ENCODE measurements at places on chromosomes 12 and 14.

- no peak for DNase-seq
Observed at GRCh38 chr14:51912112-51912786, 51.8 kb downstream of the GNG2 start.

DNA sequence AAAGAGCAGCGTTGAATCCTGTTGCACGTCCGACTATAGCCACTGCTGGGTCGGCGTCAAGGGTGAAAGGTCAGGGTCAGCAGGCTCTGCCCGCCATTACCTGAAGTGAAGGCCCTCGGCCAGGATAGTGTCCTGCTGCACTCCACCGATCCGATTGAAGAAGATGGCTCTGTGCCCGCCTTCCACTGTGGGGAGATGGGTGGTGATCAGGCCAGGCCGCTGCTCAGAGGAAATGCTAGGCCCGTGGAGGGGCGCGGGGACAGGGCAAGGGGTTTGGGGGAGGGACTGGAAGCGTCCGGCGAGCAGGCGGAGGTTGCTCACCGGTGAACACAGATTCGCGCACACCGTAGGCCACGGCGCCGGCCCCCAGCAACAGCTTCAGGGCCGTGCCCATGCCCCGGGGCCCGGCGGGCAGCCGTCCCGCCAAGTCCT is 352 bp downstream of the PHB2 start:
- no peak for DNase-seq

DNA sequence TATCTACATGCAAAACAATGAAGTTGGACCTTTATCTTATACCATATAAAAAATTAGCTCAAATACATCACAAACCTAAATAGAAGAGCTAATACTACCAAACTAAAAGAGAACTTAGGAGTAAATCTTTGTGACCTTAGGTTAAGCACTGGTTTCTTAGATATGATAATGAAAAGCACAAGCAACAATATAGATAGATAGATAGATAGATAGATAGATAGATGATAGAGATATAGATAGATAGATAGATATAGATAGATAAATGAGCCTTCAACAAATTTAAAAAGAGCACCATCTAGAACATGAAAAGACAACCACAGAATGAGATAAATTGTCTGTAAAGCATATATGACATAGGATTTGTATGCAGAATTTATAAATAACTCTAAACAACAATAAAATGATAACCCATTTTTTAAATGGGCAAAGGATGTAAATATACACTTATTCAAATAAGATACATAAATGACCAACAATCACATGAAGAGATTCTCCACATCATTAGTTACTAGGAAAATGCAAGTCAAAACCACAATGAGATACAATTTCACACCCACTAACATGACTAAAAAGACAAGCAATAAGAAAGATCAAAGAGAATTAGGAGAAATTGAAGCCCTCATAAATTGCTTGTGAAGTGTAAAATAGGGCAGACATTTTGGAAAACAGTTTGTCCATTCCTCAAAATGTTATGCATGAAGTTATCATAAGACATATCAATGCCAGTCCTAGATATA is 293.7 kb downstream of the BTG1 start:
- DNase-seq, result no peak

DNA sequence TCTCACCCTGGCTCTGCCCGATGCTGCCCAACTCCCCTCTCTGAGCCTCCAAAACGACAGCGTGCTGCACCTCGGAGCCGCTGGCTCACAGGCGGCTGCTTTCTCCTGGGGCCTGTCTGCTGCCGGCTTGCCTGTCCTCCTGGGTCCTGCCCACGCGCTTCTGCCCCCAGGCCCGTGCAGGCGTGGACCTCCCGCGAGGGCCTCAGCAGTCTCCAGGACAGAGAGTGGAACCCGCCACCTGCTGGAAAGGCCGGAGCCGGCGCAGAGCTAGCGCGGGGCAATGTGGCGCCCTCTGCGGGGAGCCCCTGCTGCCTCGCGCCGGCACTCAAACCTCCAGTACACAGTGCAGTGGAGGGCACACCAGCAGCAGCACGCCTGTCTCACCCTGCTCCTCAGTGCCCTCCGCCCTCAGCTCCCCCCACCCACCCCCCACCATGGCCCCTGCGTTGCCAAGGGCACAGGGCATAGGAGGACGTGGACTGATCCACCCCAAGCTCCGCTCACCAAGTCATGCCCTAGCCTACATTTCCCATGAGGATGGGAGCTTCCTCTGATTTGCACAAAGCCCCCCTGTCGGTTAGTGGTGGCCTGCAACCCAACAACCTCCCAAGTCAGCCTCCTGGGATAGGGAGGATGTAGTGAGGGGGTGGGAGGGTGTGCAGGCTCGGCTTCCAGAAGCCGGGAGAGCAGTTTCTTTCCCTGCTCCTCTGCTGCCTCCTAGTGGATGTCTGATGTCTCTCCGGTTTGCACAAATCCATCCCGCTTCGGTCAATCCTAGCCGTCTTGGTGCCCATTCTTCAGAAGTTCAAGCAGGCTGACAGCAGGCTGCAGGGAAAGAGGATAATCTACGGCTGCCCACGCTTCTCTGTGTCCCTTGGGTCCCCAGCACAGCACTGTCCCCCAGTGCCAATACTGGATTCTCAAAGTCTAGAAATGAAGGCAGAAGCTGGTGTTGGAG is 25.2 kb downstream of the KRT8 start:
- peak; percentile 90 for DNase-seq

DNA sequence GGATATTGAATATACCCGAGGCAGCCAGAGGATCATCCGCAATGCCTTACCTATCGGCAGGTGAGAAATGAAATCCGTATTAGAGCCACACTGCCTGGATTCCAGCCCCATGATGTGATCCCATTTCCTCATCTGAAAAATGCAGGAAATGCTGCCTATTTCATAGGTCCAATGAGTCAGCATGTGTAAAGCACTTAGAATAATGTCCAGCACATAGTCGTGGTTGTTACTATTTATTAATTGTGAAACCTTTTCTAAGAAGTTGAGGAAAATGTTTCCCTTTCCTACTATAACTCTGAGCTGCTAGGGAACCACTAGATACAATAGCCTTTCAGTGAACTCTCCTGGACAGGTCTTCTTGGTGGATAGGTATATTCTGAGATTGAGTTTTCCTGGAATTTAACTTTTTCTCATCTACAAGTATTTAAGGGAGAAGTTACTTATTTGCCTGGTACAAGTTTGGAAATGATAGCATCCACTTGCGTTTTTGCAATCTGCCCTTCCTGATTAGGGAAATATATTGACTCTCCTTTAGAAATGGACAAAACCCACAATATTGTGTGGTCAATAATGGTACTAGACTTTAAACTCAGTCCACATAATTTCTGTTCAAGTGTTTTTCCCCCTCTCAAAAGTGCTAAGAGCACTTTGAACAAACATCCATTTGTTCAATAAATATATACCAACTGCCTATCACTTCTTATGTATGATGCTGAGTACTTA is 12.2 kb downstream of the POLR3B start:
- no peak for DNase-seq

DNA sequence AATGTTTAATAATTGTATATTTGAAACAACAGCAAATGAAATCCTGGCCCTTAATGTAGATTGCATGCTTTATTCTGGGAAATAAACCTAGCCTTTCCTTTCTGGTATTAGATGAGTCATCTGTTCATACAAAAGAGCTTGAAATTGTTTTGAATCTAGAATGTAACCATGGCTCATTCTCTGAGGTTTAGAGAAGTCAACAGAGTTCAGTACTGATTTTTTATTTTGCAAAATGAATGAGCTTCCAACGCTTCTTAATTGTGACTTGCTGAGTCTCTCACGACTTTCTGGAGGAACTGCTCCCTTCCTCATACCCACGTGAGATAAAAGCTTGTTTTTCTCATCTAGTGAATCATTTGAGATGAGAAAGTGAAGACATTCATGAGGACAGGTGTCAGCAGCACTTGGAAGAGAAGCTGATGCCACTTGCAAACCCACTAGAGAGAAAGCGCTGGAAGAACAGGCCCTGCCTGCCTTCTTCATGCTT is 509.6 kb downstream of the VRK1 start:
- no peak for DNase-seq

DNA sequence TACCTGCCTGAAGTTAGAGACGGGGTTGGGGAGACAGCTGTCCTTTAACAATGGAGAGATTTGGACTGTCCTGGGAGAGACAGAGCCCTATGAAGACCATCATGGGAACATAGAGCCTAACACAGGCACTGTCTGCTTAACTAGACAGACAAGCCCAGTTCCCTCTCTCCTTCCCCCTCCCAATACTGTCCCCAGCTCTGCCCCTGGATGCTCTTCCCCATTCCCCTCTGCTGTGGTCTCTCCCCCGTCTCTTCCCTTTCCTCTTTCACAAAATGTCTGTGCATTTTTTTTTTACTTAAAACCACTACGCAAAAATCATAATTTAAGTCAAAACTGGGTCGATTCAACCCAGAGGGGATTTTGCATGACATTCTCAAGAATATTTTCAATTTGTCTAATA is 232.9 kb downstream of the CHST11 start:
- DNase-seq, result no peak

- no peak for DNase-seq
Observed at GRCh38 chr12:62738616-62739015, 196.3 kb downstream of the PPM1H start.

GRCh38 chr12:106962286-106962685 is 6.6 kb downstream of the TMEM263 start:
- DNase-seq, result no peak

- DNase-seq, result no peak
Observed at GRCh38 chr14:72686832-72687231, 207.1 kb downstream of the DPF3 start.

DNA sequence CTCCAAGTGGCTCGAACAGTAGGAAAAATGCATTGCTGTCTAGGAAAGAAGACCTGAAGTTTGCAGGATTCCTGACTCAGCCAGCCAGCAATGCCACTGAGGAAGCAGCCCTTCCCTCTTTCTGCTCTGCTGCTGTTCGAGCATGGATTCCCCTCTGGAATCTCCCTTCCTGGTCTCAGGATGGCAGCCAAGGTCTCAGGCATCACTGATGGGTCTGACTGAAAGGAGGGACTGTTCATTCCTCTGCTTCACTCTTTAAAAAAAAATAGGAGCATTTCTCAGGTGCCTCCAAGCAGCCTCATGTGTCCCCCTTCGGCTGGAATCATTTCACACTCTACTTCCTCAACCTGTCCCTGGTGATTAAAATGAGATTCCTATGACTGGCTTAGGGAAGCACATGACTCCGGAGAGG is 62.4 kb downstream of the SLC15A4 start:
- no peak for DNase-seq

DNA sequence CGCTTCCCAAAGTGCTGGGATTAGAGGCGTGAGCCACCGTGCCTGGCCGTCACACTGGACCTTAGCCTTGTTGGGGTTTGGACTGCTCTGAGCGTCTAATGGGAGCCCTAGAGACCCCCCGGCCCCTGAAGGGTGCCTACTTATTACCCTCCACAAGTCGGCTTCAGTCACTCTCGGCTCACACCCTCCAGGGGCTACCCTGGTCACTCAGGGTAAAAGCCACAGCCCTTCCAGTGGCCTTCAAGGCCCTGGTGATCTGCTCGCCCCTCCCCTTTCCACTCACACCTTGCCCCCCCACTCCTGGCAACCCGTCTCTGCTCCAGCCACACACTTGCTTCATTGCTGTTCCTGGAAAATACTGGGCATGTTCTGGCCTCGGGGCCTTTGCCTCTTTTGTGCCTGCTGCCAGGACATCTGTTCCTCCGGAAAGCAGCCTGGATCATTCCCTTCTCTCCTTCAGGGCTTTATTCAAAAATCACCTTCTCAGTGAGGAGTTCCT is 3.6 kb upstream of the MORN3 start:
- peak; percentile 45 for DNase-seq

DNA sequence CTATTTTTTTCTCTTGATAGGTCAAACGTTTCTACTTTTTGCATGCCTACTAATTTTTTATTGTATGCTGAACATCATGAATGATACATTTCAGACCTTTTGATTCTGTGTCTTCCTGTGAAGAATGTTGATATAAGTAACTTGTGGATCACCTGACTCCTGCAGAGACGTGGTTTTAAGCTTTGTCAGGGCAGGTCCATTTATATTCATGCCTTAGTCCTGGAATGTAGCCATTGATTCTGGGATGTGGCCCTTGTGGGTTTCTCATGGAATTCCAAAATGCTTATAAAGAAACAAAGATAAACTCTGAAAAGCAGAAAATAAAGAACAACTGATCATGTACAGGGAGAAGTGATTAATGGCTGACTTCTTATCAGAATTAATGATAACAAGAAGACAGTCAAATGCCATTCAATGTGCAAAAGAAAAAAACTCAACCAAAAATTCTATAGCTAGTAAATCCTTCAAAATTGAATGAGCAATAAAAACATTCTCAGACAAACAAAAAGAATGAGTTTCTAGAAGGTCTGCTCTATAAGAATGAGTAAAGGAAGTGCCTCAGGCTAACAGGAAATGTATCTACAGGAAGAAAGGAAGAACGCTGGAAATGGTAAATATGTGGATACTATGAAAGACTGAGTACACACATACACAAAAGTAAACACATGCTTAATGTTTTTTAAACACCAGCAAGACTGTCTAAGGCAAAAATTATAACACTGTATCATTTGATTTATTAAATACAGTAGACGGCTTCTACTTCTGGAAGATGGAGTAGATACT is 284.8 kb upstream of the DIO3 start:
- no peak for DNase-seq

DNA sequence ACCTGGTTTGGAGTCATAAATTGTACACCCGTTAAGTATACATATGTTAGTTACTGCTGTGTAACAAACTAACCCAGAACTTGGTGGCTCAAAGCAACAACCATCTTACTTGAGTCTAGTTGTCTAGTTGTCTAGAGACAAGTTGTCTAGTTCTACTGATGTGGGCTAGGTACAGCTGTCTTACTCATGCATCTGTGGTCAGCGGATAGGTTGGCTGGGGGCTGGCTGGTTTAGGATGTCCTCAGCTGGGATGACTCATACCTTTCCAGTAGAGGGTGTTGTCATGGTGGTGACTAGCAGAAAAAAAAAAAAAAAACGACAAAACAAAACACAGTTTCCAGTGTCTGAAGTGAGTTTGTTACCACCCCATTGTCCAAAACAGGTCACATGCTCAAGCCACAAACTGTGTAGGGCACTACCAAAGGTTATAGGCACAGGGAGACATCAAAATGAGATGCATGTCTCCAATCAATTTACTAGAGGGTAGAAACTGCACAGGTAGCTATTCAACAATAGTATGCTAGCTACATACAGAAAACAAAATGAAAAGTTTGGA is 680.3 kb downstream of the MED13L start:
- DNase-seq, result no peak

DNA sequence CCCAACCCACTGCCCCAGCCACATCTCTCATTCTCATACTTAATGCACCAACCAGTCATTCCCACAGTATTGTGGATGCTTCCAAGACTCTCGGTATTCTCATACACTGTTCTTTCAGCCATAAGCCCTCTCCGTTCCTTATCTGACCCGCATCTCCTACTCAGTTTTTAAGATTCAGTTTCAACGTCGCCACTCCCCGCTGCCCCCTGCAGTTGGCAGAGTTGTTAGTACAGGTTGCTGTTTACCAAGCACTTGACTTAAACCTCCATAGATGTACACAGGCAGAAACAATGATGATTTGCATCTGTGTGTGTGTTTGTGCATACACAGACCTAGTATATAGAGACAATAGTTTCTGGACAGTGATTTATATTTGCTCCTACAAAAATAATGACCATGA is 40.2 kb downstream of the PAH start:
- no peak for DNase-seq
